MG63 (cell line): ENCODE measurements at places on chromosomes 16 and 17. TPM values are rescaled to one million over a fixed set of nuclear protein-coding genes. Genes with fewer than 3 reads are reported as not detected.

Gene ST6GALNAC2
- 0.15 and 0.30 TPM in 2 replicates for total RNA-seq

Gene OR3A2
- total RNA-seq: not detected in 2 replicates

Gene PLA2G10
- not detected in 2 replicates for total RNA-seq

Gene TIGD7
- 5.2 and 10.7 TPM in 2 replicates for total RNA-seq

Gene UBE2O
- 19.7 and 32.7 TPM in 2 replicates for total RNA-seq

GRCh38 chr16:78259873-78260272, 160.4 kb downstream of the WWOX start:
- no peak for DNase-seq

- no peak for DNase-seq
Measured at GRCh38 chr17:8611619-8612298, 18.8 kb downstream of the MYH10 start.

- no peak for DNase-seq
Measured at GRCh38 chr17:74773871-74774286, 2.3 kb downstream of the NAT9 start.

- DNase-seq: peak; percentile 61
Measured at GRCh38 chr16:58020628-58021521, 4.7 kb upstream of the MMP15 start.

GRCh38 chr17:193426-193810, 12.0 kb upstream of the DOC2B start:
- DNase-seq: no peak

DNA sequence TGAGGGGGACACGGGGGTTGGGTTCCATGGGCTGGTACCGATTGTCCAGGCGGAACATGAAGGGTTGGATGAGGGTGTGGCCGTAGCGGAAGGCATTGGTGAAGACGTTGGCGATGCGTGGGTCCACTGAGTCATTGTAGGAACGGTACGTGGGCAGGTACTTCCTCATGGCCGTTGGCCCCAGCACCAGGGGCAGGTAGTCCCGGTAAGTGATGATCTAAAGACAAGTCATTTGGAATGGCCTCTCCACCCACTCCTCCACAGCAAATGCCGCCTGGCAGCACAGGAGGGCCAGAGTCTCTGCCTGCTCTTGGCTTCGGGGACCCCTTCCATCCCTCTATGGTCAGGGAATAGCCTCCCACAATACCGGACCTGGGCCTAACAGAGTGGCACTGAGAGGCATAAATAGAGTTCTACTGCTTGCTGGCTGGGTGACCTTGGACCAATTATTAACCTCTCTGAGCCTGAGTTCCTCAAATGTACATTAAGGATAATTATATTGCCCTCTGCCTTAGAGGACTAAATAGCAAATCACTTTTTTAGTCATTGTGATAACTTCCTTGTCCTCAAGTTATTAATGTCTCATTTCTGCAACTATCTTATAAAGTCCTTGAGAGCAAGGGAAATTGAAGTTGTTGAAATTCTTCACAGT, 7.2 kb downstream of the MPO start:
- DNase-seq: no peak

DNA sequence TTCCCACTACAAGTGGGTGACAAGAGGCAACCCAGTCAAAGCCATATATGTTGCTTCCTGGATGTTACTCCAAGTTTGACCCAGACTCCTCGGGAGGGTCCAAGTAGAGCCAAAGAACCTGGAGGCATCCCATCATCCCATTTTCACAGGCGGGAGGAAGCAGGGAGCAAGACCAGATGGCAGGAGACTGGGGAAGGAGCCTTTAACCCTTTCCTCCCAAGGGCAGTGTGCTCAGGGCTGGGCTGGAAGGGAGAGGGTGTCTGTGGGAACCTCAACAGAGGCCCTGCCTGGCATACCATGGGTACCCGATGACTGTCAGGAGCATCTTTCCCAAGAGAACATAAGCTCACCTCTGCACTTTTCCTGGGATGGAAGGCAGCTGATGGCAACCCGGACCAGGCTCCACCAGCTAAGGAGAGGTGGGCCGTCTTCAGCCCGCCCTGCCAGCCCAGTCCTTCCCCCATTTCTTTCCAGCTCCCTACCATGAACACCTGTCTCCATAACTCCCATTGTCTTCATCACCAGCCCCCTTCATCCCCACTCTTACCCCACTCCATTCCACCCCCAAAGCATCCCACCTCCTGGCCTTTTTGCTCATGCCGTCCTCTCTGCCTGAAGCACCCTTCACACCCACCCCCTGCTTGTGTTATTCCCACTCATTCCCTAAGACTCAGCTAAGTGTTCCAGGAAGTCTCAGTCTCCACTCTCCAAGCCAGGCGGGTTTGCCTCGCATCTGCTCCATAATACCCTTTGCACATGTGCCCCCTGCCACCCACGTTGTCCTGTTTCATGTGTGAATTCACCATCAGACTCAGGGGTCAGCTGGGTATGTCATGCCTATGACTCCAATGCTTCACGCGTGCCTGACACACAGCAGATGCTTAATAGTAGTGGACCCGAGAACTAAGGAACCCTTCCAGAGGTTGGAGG, 5.9 kb upstream of the SLC16A5 start:
- no peak for DNase-seq

- DNase-seq: peak; percentile 27
Measured at GRCh38 chr17:2123375-2124251, 68.7 kb downstream of the HIC1 start.

GRCh38 chr16:72286936-72287620, 115.1 kb upstream of the PMFBP1 start:
- DNase-seq: no peak

GRCh38 chr17:58643147-58643546, 48.7 kb downstream of the TEX14 start:
- DNase-seq: no peak

DNA sequence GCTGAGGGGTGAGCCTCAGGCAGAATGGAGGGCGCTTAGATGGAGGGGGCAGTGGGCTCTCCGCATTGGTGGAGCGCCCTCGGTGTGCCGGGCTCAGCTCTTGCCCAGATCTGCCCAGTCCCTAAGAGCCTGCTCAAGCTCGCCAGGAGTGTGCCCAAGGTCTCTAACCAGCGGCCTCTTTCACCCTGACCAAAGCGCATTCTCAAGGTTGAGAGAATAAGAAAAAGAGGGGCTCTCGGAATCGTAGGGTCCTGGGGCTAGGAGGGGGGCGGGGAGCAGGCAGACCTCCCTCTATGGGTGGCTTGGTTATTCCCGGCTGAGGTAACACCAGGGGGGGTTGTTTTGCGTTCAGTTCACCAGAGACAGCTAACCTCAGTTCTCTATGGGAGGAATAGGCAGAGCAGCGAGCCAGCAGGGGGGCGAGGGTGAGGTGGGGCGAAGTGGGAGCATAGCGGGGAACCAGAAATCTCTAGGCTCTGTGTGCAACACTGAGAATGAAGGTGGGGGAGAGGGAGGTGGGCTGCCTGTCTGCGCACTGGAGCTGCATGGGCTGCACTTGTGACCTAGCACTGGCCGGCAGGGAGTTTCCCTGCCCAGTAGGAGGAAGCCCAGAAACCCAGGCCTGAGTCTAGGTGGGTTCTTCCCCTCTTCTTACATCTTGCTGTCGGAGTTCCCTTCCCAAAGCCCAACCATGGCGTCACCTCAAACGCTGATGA, 3.0 kb downstream of the TMEM132E start:
- DNase-seq: no peak

- DNase-seq: peak; percentile 90
Measured at GRCh38 chr16:30698816-30699614, at the start of gene SRCAP. Gene SRCAP, plus strand, starts transcription at chr16:30699171. Its CDS starts 1,654 bp downstream, at chr16:30700825.

DNA sequence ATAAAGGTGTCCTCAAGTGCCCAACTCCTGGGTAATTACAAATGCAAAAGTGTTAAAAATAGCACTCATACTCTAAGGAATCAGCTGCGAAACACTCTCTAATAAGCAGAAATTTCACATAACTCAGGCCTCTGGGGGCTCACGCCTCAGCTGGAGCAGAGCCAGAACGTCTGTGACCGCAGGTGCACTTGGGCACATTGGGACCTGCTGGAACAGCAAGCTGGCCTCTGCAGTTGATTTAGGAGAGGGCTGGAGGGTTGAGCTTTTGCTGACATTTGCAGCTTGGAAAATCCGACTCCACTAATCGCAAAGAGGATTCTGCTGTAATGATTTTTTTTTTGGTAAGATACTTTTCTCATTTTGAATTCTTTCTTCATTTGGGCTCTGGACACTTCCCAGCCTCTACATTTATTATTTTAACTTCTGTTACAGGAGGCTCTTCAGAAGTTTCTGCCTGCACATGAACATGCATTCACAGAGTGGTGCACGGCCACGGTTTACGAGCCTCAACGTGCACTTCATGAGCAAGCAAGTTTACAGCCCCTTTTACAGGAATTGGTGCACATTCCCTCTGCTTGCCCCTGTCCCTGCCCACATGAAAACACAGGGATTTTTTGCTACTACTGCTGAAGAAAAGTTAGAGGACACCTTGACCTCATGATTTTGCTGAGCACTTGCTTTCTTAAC, 4.1 kb upstream of the SNTB2 start:
- no peak for DNase-seq

DNA sequence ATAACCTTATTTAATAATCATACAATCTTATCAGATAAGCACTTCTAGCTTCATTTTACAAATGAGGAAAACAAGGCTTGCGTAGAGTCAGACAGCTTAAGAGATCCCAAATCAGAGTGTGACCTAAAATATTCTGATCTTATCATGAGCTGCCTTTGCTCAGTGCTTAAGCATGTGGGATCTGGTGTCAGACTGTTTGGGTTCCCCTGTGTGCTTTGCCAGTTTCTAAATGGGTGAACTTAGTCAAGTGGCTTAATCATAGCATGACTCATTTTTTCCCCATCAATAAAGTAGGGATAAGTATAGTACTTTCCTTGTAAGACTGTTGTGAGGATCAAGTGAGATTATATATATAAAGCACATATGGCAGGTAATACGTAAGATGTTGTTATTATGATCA, 612.6 kb upstream of the C16orf82 start:
- no peak for DNase-seq

- DNase-seq: peak; percentile 72
Measured at GRCh38 chr17:29219378-29220047, 27.1 kb upstream of the CRYBA1 start.

DNA sequence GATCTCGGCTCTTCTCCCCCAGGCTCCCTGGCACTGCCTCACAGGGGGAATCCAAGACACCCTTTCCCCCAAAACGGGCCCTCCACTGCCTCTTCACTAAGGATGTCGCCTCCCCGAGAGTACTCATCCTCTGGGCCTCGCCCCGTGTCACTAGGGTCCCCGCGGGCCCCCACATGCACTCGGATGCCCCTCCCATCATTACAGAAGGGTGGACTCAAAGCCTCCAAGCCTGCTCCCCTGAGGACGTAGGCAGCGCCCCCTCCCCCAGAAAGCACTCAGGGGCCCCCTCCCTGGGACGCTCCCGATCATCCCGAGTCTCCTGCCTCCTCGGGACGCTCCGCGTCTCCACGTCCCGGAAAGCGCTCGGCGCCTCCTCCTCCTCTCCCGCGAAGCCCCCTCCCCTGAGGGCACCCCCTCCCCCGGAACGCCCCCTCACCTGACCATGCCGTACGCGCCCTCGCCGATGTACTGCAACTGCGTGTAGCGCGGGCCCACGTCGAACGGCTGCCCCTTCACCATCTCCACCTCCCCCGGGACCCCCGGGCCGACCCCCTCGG, 338 bp downstream of the MAPK3 start:
- DNase-seq: no peak

DNA sequence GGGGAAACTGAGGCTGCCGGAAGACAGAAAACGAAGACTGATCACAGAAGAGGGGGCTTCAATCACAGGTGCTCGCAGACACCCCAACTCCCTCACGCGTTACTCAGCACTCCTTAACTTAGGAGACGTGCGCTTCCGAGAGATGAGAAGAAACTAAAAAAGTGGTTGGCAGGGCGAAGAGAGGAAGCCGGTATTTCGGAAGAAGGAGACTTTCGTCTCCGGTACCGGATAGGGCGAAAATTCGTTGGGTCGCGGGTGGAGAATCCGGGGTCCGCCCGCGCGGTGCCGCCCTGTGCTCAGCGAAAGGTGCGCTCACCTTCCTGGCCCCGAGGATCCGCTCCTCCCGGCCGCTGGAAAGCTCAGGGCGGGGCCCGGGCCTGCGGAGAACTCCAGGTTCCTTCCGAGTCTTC, 917 bp upstream of the TBX2 start:
- DNase-seq: no peak

GRCh38 chr17:74815550-74816370, 39.6 kb upstream of the NAT9 start:
- DNase-seq: no peak

DNA sequence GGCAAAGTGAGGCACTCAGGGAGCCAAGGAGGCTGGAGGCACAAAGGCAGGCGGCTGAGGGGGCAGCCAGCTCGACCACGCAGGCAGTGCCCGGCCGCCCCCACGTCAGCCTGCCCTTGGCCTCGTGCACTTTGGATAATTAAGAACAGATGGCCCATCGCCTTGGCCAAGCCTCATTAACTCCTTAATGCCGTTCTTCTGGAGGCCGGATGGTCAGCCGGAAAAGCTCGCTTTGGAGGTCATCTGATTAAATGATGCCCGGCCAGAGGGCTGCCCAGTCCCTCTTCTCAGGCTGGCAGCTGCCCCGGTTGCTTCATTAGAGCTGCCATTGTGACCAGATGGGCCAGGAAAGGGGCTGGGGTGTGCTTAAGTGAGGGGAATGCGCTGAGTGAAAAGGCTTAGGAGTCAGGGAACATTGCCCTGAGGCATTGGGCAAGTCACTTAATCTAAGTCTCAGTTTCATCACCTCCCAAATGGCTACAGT, 364.0 kb downstream of the NPIPA8 start:
- DNase-seq: no peak

DNA sequence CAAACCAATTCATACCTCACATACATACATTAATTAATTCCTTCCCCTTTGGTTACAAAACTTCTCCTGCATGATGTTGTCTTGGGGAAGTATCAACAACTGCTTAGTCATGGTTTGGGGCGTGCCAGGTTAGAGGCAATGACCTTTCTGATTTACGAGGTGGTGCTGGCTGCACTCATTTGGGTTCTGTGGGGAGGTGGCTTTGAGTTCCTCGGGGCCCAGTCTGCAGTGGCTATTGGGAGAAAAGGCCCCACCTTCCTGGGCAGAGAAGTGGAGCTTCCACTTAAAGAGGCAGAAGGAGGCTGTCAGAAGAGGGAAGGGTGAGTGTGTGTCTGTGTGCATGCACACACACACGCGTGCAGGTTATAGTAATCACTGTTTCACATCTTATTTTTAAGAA, 10.2 kb upstream of the ETV4 start:
- peak; percentile 85 for DNase-seq

- DNase-seq: no peak
Measured at GRCh38 chr16:71287454-71287853, 1.7 kb downstream of the CMTR2 start.

- no peak for DNase-seq
Measured at GRCh38 chr17:35713069-35713728, 18.2 kb upstream of the RASL10B start.

DNA sequence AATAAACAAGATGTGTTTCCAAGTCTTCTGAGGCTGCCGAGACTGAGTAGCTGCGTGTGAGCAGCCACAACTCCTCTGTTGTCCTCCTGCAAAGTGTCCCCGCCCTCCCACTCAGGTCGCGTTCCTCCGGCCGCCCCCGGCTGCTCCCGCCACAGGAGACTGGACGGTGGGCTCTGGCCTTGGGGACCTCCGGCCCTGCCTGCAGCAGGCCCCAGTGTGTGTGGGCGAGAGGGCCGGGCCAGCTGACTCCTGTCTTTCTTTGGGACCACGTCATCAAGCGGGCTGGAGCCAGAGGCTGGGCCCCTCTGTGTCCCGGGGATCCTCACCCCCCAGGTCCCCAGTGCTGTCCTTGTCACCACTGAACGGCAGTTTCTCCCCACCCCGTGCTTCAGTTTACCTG, 175.3 kb downstream of the NPIPB11 start:
- DNase-seq: no peak
